ENCODE measurements at places on chromosomes 6 and 20. TPM values are rescaled to one million over a fixed set of nuclear protein-coding genes. Genes with fewer than 3 reads are reported as not detected.

GRCh38 chr6:53520320-53520928 lies 24.5 kb downstream of the GCLC start:
- no peak for ATAC-seq

DNA sequence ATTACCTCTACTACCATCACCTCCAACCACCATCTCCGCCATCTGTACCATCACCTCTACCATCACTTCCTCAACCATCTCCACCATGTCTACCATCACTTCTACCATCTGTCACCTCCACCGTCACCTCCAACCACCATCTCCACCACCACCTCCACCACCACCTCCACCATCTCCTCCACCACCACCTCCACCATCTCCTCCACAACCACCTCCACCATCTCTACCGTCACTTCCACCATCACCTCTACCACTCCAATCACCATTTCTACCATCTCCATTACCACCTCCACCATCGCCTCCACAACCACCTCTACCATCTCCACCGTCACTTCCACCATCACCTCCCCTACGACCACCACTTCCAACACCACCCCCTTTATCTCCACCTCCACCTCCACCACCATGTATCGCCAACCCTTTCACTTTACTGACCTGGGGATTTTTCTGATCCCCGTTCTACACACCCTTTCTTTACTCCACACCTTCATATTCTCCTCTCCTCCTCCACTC lies 2.3 kb downstream of the IPCEF1 start:
- ATAC-seq, result no peak

GRCh38 chr6:124949706-124950105 lies 12.5 kb upstream of the RNF217 start:
- ATAC-seq, result no peak

- no peak for ATAC-seq
These were observed 8.5 kb downstream of the CD164 start for GRCh38 chr6:109373762-109374161.

GRCh38 chr20:61307686-61308476 lies 55.8 kb downstream of the CDH4 start:
- no peak for ATAC-seq

DNA sequence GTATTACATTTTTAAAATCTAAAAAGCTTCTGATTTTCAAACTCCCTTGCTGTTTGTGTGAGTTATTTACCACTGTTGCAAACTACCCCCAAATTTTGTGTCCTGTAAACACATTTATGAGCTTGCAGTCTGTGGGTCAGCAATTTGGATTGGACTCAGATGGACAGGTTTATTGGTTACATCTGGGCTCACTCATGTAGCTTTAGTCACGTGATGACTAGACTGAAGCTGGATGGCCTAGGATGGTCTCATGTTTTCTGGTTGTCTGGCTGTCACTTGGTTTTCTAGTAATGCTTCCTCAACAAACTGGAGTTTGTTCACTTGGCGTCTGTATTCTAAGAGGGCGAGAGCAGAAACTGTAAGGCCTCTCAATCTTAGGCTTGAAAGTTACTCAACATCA lies 12.2 kb upstream of the C6orf58 start:
- ATAC-seq, result no peak

GRCh38 chr6:135527116-135527959 lies 29.8 kb upstream of the AHI1 start:
- ATAC-seq, result no peak

- no peak for ATAC-seq
These were observed 1131.7 kb upstream of the EYS start for GRCh38 chr6:66838764-66839163.

DNA sequence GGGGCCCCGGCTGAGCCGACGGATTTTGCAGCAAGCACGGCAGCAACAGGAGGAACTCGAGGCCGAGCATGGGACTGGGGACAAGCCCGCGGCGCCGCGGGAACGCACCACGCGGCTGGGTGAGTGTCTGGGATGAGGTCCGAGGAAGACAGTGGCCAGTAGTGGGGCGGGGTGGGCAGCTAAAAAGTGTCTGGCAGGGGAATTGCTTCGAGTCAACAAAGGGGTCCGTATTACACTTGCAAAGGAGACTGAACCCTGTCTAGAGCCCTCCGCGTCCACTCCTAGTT lies 356 bp downstream of the BYSL start:
- no peak for ATAC-seq

Gene HSP90AB1
- 553 TPM for total RNA-seq

Gene NKAIN2
- not detected for total RNA-seq

Gene MICB
- 2.2 TPM for total RNA-seq

Gene PRDM1
- total RNA-seq, result 4.0 TPM

Gene PCED1A
- 23.2 TPM for total RNA-seq

Gene PCK1
- total RNA-seq, result 3.2 TPM

Gene TLDC2
- total RNA-seq, result 3.7 TPM

Gene PGBD1
- 6.5 TPM for total RNA-seq

Gene PACRG
- total RNA-seq, result 7.0 TPM
